ENCODE measurements at places on chromosomes 4 and X.

GRCh38 chr4:101451086-101451485 lies 103.8 kb upstream of the PPP3CA start:
- no peaks in the 10 kb centered on the region for H3K27me3 ChIP-seq
- no peaks in the 10 kb centered on the region for H3K4me1 ChIP-seq
- no peak overlapping the region for H3K27ac ChIP-seq
- DNase-seq = peak; percentile 6
- no peaks in the 10 kb centered on the region for H3K36me3 ChIP-seq
- H3K4me3 ChIP-seq = no peak overlapping the region

GRCh38 chrX:40445691-40446090 lies 135.1 kb upstream of the ATP6AP2 start:
- H3K27me3 ChIP-seq = peaks cover 56% of the 10 kb centered on the region
- H3K36me3 ChIP-seq = no peaks in the 10 kb centered on the region
- H3K4me3 ChIP-seq = no peak overlapping the region
- no peak overlapping the region for H3K27ac ChIP-seq
- no peak for DNase-seq

DNA sequence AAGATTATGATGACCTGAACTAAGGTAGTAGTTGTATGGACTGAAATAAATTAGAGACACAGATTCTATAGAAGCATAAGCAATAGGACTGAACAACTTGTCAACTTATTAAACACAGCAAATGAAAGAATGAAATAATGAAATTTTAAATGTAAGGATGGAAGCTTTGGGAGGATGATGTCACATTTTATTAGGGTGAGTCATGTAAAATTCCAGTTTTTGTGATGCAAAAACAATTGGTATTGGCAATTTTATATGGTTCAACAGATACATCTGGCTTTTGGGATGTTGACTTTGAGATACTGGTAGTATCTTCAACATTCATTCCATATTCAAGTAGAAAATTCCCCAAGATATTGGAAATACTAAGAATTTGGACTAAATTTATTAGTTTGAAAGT lies 72.7 kb upstream of the IL15 start:
- no peak overlapping the region for H3K27ac ChIP-seq
- no peaks in the 10 kb centered on the region for H3K36me3 ChIP-seq
- DNase-seq = peak; percentile 25

GRCh38 chrX:49166914-49167739 lies 4.6 kb downstream of the MAGIX start:
- H3K36me3 ChIP-seq = no peaks in the 10 kb centered on the region
- peak overlapping the region; percentile 89 for H3K27ac ChIP-seq
- H3K4me1 ChIP-seq = peaks cover 12% of the 10 kb centered on the region
- DNase-seq = peak; percentile 96
- no peaks in the 10 kb centered on the region for H3K27me3 ChIP-seq

DNA sequence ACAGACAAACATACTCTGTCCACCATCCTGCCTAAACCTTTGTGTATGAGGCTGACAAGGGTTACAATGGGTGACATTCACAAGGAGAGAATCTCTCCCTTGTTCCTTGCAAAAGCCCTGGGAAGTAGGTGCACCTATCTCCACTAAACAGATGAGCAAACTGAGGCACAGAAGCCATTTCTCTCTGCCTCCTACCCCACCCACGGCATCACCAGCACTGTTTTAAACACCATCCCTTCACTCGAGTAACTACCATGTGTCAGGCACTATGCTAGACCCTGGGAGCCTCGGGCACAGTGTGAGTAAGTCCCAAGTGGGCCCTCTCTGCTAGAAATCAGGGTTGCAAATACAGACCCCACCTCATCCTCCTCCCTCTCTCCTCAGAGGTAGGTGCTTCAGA lies 899 bp downstream of the LYAR start:
- H3K27me3 ChIP-seq = no peaks in the 10 kb centered on the region
- DNase-seq = peak; percentile 50
- peaks cover 13% of the 10 kb centered on the region for H3K36me3 ChIP-seq
- H3K4me3 ChIP-seq = peak overlapping the region; percentile 95
- H3K27ac ChIP-seq = peak overlapping the region; percentile 65

- no peak for DNase-seq
- no peaks in the 10 kb centered on the region for H3K4me1 ChIP-seq
Observed at GRCh38 chr4:121998024-121998423, 46.2 kb upstream of the TRPC3 start.

GRCh38 chrX:11944501-11944900 lies 186.5 kb downstream of the MSL3 start:
- H3K4me3 ChIP-seq = no peak overlapping the region
- H3K4me1 ChIP-seq = no peaks in the 10 kb centered on the region
- H3K36me3 ChIP-seq = no peaks in the 10 kb centered on the region
- no peaks in the 10 kb centered on the region for H3K27me3 ChIP-seq
- peak; percentile 43 for DNase-seq

- no peaks in the 10 kb centered on the region for H3K36me3 ChIP-seq
- no peak overlapping the region for H3K27ac ChIP-seq
- DNase-seq = no peak
- H3K4me1 ChIP-seq = no peaks in the 10 kb centered on the region
Observed at GRCh38 chr4:102163404-102164140, 181.7 kb downstream of the SLC39A8 start.

GRCh38 chr4:177380730-177381287 lies 61.4 kb downstream of the AGA start:
- H3K4me3 ChIP-seq = no peak overlapping the region
- DNase-seq = peak; percentile 60
- H3K36me3 ChIP-seq = no peaks in the 10 kb centered on the region
- no peak overlapping the region for H3K27ac ChIP-seq

- H3K4me3 ChIP-seq = no peak overlapping the region
- peak; percentile 85 for DNase-seq
- H3K27me3 ChIP-seq = no peaks in the 10 kb centered on the region
- H3K4me1 ChIP-seq = no peaks in the 10 kb centered on the region
- peaks cover 70% of the 10 kb centered on the region for H3K36me3 ChIP-seq
- no peak overlapping the region for H3K27ac ChIP-seq
Observed at GRCh38 chr4:119559044-119559647, 69.5 kb downstream of the PDE5A start.

DNA sequence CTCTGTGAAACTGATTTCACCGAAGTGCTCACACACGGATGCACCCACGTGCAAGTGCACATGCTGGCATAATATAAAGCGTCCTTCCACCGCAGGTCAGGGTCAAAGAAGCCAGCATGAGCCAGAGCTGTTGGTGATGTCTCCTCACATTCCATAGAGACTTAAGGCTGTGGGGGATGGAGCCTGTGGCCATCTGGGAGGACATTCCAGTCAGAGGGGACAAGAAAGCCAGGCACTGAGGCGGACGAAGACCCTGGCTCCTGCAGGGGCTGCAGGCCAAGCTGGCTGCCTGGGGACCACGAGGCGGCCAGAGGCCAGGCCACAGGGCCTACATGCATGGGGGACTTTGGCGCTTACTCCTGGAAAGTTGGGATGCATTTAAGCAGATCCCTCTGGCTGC lies 7.7 kb downstream of the RNF212 start:
- no peaks in the 10 kb centered on the region for H3K4me1 ChIP-seq
- H3K36me3 ChIP-seq = no peaks in the 10 kb centered on the region

- DNase-seq = peak; percentile 26
- H3K27ac ChIP-seq = no peak overlapping the region
- H3K4me3 ChIP-seq = no peak overlapping the region
- H3K4me1 ChIP-seq = peaks cover 23% of the 10 kb centered on the region
- H3K27me3 ChIP-seq = peaks cover under 1% of the 10 kb centered on the region
Observed at GRCh38 chr4:8534129-8534528, 46.1 kb upstream of the GPR78 start.

DNA sequence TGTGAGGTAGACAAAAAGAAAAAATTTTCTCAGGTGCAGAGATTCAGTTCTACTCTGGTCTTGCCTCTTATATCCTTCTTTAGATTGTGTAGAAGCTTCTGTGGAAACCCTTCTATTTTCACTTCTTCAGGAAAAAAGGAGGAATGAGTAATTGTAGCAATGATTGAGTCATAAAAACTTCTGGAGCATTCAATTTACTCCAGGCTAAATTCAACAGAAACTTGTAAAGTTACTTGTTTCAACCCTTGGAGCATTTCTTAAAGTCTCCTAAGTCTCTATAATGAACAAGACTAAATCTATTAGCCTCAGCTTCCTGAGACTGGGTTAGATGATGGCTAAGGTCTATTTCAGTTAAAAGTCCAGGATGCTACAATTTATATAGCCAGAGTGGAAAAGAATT lies 29.9 kb downstream of the BOD1L1 start:
- no peak overlapping the region for H3K27ac ChIP-seq
- H3K36me3 ChIP-seq = peaks cover 68% of the 10 kb centered on the region
- no peak overlapping the region for H3K4me3 ChIP-seq

DNA sequence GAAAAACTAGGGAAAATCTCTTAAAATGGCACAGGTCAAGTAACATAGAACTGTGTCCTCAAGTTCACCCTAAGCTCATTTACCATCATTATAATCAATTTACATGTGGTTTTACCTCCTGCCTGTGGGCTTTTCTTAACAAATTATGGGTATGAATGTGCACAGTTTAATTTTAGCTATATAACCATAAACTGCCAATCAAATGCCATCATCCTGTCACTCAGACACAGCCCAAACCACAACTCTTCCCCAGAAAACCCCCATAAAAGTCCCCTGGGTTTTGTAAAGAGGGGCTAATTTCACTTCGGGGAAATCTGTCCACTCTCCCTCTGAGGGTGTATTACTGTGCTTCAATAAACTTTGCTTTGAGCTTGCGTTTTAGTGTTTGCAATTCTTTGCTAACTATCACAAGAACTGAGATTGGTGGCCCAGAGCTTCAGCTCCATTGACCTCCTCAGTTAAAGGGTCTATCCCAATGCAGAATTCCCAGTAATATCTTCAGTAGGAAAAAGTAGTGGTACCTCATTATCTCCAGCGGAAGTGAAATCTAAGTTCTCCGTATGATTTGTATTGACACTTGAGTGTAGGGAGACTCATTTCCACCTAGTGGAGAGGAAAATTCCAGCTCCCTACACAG lies 394.6 kb downstream of the SPOCK3 start:
- DNase-seq = no peak
- H3K27ac ChIP-seq = no peak overlapping the region
- no peaks in the 10 kb centered on the region for H3K36me3 ChIP-seq
- no peaks in the 10 kb centered on the region for H3K4me1 ChIP-seq
- H3K27me3 ChIP-seq = no peaks in the 10 kb centered on the region
- no peak overlapping the region for H3K4me3 ChIP-seq
